NCI-H446 (cell line): ENCODE measurements at places on chromosomes 16 and 17.
A peak's percentile ranks its signal among the peaks of the same experiment; 100 is the strongest.

DNA sequence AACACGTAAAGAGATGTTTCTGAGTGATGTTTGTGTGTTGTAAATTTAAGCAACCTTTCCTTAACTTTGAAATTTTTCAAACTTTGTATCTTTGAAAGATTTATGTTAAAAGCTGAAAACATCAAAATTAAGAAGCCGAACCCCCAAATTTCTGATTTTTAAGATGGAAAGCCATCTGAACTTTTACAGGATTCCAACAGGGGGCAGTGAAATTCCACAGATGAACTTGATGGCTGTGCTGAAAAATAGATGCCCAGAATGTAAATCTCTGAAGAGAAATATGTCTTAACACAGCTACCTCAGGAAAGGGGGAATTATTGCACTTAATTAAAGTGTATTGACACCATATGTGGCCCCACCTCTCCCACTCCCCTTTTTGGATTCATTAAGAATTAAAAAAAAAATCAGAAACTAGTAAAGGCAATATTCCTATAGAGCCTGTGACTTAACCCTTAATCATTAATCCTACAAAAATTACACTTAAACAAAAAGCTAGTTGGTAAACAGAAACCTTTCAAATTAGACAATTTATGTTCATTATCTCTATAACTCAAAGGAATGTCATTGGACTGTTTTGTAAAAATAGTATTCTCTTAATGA lies 597.9 kb downstream of the KCNJ2 start:
- DNase-seq: peak; percentile 18

DNA sequence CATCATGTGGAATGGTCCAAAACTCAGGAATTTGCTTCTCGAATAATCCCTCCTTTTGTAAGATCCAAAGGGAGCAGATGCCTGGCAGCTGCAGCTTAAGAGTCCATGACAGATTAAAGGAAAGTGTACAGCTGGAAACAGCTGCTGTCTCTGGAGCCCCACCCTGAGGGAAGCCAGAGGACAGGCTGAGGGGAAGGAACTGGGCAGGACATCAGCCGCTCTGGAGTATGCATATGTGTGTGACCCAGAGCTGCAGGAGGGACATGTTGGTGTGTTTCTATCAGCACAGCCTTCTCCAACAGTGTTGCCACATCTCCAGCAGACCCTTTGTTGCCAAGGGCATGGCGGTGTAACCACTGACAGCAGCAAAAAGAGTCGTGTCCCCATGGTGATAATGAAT lies 46.2 kb downstream of the CYB561 start:
- no peak for DNase-seq

- DNase-seq: no peak
Observed at GRCh38 chr16:85025781-85026653, 1.6 kb upstream of the KIAA0513 start.

- no peak for DNase-seq
Observed at GRCh38 chr17:64247836-64248235, 15.2 kb downstream of the TEX2 start.

DNA sequence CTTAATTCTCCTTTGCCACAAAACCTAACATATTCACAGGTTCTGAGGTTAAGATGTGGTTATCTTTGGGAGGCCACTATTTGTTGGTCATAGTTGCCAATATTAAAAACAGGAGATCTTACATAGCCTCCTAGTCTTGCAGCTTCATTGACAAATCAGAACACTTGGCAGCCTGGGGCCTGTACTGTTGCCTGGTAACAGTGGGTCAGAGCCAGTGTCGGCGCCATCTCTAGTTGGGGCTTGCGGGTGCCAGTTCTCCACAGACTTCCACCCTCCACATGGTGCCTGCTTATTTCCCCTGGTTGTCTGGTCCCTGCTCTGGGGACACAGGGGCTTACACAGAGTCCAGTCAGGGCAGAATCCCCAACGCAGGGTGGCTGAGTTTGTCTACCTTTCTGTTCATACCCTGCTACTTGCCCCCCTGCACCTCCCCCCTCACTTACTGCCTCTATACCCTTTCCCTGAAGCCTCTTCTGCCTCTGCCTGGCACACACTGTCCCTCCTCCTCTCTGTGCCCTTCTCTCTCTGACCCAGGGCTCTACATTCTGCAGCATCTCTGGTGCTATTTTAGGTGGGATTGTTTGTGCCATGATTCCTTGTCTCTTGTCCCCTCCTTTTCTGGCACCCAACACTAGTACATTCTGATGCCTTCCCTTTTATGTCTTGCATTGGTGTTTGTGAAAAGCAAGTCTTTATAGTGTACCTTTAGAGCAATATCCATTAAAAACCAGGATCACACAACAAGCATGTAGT lies 13.4 kb downstream of the EPN2 start:
- peak; percentile 76 for DNase-seq

- no peak for DNase-seq
Observed at GRCh38 chr16:11306997-11307638, 26.0 kb upstream of the PRM1 start.

GRCh38 chr16:73033271-73033998 lies 14.5 kb downstream of the ZFHX3 start:
- no peak for DNase-seq

DNA sequence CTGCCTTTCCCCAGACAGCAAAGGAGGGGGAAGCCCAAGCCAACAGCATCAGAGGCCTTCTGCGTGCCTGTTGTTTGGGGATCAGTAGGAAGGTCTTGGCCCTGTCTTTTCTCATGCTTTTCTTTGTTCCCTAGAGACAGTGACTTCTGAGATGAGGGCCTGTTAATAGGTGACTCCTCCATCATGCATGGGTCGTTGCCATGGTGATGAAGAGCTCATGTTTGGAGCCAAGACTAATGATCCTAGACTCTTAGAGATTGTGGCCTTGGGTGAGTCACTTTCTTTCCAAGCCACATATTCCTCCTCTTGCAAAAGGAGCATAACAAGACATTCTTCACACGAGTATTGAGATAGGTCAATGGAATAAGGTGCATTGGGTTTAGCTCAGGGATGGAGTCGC lies 201.1 kb upstream of the ASIC2 start:
- DNase-seq: no peak

- peak; percentile 82 for DNase-seq
Observed at GRCh38 chr16:56193951-56194726, 2.9 kb downstream of the GNAO1 start.

- DNase-seq: no peak
Observed at GRCh38 chr17:3951420-3951819, 12.8 kb downstream of the ATP2A3 start.

DNA sequence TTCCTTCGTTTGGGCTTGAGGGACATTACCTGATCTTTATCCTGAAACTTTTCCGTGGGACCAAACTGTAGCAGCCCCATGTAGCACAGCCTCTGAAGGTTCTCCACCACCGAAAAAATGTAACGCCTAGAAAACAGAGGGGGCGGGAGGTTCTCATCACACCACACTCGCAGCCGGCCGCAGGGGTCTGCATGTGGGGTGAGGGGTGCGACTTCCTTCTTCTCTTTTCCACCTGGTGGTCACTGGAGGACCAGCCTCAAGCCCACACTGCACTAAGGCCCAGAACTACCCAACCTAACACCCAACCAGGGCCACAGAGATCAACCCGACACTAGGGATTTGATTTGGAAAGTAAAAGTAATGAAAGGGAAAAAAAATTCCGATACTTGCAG lies 57.1 kb downstream of the GTF3C1 start:
- DNase-seq: no peak

DNA sequence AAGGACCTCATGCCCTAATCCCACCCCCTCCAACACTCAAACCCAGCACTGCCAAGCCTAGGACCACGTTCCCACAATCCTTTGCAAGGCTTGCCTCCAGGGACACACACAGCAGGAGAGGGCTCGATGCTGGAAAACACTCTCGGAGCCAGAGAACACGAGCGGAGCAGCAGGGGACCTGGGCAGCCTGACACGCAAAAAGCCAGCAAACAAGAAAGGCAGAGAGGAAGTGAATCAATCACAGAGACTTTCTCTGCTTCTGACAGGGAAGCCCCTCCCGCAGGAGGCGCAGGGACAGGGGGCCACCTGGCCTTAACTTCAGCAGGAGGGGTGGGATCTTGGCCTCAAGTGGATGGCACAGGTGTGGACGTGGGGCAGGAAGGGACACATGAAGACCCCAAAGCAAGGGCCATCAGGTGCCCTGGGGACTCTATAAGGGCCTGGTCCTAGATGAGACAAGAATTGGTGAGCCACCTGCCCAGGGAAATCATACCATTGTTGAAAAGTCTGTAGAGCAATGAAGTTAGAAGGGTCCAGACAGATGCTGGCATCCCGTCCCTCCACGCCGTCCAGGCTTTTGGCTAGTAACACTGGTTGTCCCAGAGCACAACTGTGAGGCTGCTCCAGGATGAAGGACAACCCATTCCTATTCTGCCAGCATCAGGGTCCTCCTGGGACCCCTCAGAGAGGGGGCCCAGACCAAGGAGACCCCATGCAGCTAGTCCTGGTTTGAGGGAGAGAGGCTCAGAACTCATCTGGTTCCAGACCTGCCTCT lies 2.2 kb downstream of the SDK2 start:
- no peak for DNase-seq

DNA sequence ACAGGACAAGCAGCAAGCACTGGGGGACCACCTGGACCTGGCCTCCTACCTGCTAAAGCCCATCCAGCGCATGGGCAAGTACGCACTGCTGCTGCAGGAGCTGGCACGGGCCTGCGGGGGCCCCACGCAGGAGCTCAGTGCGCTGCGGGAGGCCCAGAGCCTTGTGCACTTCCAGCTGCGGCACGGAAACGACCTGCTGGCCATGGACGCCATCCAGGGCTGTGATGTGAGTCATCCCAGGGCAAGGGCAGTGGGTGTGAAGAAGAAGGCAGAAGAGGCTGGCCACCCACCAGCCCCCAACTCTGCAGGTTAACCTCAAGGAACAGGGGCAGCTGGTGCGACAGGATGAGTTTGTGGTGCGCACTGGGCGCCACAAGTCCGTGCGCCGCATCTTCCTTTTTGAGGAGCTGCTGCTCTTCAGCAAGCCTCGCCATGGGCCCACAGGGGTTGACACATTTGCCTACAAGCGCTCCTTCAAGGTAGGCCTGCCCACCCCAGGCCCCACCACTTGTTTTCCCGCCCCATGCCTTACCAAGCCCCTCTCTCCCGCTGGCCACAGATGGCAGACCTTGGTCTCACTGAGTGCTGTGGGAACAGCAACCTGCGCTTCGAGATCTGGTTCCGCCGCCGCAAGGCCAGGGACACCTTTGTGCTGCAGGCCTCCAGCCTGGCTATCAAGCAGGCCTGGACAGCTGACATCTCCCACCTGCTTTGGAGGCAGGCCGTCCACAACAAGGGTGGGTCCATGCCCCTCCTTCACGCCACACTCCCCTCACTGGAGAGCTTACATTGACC lies 7.3 kb downstream of the PLEKHG4 start:
- no peak for DNase-seq

- no peak for DNase-seq
Observed at GRCh38 chr16:86287664-86288201, 222.6 kb upstream of the FOXF1 start.

- no peak for DNase-seq
Observed at GRCh38 chr17:77373299-77374169, 232.8 kb downstream of the SEC14L1 start.

- no peak for DNase-seq
Observed at GRCh38 chr17:39626171-39627046, at the start of gene PPP1R1B. TSS of gene PPP1R1B (plus strand) at chr17:39626952. CDS start at chr17:39627393, 441 bp downstream.

DNA sequence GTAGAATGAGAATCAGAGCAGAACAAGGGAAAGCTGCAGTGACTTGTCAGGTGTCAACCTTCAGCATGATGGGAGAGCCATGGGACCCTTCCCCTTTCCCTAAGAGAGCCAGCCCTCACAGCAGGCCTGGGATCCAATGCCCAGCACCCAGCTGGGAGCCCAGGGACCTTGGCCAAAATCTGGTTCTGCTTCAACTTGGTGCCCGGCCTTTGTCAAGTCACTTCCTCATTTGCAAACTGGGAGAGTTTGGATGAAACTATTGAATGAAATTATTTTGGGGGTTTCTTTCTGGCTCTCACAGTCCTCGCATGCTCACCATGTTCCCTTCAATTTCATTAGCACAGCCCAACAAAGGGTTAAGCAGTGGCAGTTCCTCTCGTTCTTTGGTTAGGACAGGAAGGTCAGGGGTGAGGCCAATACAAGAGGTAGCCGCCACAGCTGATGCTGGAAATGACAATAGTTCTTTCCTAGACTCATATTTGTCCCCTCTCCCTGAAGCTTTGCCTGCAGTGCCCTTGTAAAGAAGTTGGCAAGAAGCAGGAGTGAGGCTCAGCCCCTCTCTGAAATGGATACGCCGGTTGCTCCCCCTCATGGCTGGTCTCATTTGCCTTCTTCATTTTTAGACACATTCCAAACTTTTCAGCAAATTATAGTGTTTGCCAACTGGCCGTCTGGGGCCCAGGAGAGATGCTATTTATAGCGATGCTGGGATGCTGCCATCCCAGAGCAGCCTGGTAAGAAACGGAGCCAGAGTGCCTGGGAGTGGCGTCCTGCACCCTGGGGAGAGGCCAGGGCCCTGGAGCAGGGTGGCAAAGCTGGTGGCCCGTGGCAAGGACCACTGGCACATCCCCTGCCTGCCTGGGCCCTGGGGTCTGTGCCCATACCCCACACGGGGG lies 34.5 kb upstream of the MEOX1 start:
- peak; percentile 39 for DNase-seq

- DNase-seq: no peak
Observed at GRCh38 chr16:12474806-12475410, 328.8 kb downstream of the CPPED1 start.

DNA sequence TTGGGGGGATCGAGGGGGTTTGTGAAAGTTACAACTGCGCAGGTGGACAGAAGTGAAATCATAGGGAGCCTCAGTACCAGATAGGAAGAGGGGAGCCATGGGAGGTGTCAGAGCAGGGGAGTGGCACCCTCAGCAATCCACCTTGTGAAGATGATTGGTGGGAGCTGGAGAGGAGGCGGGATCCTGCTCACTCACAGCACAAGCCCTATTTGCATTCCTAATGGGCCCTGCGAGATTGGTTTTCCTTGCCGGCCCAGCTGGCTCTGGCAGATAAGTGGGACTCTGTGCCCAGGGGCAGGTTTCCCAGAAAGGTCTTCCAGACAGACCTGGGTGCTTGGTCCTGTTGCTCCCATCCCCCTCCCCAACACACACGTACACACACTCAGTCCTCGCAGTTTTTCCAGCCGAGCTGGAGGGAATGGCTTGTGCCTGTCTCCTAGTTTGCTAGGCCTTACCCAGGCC lies 9.4 kb downstream of the WNT3 start:
- DNase-seq: no peak

- no peak for DNase-seq
Observed at GRCh38 chr16:87267566-87267965, 49.6 kb downstream of the C16orf95 start.

GRCh38 chr17:64531955-64532371 lies 25.2 kb downstream of the CEP95 start:
- no peak for DNase-seq
